ENCODE measurements at places on chromosomes 2 and 18. TPM values are rescaled to one million over a fixed set of nuclear protein-coding genes. Genes with fewer than 3 reads are reported as not detected.

The ST8SIA3 gene
- not detected for total RNA-seq

The REEP1 gene
- total RNA-seq, result 22.5 TPM

The CYP27A1 gene
- total RNA-seq, result 13.8 TPM

The WNT10A gene
- total RNA-seq, result not detected

The MYO1B gene
- total RNA-seq, result 18.6 TPM

The CIB4 gene
- not detected for total RNA-seq

The FAM237A gene
- total RNA-seq, result not detected

The MBD5 gene
- 25.5 TPM for total RNA-seq

The SERPINB2 gene
- total RNA-seq, result 0.37 TPM

The RBFA gene
- 16.1 TPM for total RNA-seq

The RTKN gene
- total RNA-seq, result 14.1 TPM
